CD4-positive, alpha-beta T cell treated with Interferon gamma for 1 hour (primary cell): ENCODE measurements at places on chromosomes 4 and X.

GRCh38 chrX:129641941-129642340 lies 12.8 kb downstream of the APLN start:
- no peak for DNase-seq

GRCh38 chrX:115017455-115017854 lies at the start of gene IL13RA2:
Gene IL13RA2, minus strand, starts transcription at chrX:115017616. Its CDS starts 347 bp downstream, at chrX:115017269.
- no peak for DNase-seq

DNA sequence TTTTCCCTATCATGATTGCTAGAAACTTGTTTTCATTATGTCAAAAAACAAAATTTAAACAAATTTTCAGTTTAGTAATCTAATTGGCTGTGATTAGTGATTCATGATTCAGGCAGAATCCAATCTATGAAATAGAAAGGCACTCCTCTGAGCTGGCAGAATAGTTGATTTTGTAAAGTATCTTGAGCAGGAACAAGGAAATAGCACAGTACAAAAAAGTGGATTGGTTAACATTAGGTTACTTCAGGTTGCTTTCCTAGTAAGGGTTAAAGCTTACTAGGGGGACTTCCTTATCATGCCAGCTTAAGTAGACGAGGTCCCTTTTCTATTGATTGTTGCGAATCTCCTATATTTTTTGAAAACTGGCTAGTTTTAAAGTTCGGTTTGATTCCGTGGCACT lies 43.4 kb upstream of the PRDM5 start:
- DNase-seq = no peak

GRCh38 chrX:96997196-96997595 lies 113.5 kb downstream of the RPA4 start:
- DNase-seq = no peak

DNA sequence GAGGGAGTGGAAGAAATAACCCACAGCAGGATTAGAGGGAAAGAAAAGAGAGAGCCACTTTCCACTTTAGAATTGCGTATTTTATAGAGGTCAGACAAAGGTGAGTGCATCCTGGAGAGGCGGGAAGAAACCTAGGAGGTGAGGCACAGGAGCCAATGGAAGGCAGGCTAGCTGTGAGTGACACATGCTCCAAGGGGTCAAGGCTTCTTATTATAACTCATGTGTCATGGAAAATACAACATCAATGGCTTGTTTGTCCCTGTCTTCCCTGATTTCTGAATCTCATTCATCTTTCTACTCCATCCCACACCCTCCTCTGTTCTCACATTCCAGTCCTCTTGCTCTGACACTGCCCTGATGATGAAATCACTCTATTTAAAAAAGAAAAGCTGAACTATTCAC lies 14.4 kb downstream of the ANXA3 start:
- DNase-seq = no peak

- no peak for DNase-seq
These were observed 17.6 kb upstream of the LCORL start for GRCh38 chr4:18039113-18039512.

- no peak for DNase-seq
These were observed 275.5 kb downstream of the CFAP299 start for GRCh38 chr4:80610845-80611677.

GRCh38 chr4:40998675-40999358 lies 215.5 kb downstream of the APBB2 start:
- DNase-seq = peak; percentile 10

DNA sequence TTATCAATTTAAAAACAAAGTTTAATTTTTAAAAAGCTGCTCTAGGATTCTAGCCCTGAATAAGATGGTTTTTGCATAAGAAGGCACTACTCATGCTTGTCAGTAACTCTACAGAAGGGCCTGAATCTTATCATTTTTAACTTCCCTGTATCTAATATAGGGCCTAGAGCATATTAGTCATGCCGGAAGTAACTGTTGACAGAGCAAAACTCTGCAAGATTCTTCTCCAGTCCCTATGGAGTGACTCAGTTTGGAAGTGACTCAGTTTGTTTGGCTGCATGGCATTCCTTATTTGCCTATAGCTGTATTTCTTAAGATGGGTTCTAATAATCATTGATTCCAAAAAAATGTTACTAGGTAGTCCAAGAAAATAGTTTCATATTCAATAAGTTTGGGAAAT lies 431.8 kb upstream of the HTR2C start:
- no peak for DNase-seq

- DNase-seq = peak; percentile 12
These were observed at the start of gene ZCCHC18 for GRCh38 chrX:104112326-104112951. Gene ZCCHC18, plus strand, starts transcription at chrX:104112523. Its CDS starts 1,589 bp downstream, at chrX:104114112.

DNA sequence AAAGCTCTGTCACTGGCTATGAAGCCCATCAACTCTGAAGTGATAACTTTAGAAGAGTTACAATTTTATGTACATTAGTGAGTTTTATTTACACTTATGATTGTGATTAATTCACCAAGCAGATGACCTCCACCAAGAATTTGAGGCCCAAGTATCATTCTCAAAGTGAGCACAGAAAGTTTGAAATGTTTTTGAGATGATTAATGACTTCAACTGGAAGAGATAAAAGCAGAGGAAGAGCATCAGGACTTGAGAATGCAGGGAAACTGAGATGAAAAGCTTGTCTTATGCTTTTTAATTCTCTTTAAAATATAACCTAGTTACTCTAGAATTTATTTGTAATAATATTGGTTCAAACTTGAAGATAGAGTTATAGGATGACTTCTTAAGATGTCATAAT lies 112.8 kb upstream of the H2AZ1 start:
- DNase-seq = no peak

DNA sequence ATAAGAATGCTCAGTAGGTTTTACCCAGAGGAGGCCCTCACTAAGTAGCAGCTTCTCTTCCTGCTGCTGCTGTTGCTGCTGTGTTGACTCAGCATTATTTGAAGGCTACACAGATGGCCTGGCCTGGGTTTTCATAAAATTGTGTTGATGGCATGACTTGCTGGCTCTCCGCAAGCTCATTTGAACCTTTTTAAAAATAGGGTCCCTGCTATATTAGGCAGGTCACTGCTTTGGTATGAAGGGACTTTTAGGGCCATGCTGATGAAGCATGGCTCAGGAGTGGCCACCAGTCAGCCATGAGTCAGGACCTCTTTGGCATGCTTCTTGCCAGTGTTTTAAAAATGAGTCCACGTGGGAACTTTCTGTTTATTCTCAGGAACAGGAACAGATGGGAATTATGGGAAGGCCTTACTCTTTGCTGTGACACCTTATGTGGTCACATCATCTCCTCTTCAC lies 128.7 kb downstream of the MID1IP1 start:
- no peak for DNase-seq

GRCh38 chrX:137748827-137749226 lies 182.9 kb downstream of the ZIC3 start:
- no peak for DNase-seq
